ENCODE measurements at places on chromosomes 6 and 20.

DNA sequence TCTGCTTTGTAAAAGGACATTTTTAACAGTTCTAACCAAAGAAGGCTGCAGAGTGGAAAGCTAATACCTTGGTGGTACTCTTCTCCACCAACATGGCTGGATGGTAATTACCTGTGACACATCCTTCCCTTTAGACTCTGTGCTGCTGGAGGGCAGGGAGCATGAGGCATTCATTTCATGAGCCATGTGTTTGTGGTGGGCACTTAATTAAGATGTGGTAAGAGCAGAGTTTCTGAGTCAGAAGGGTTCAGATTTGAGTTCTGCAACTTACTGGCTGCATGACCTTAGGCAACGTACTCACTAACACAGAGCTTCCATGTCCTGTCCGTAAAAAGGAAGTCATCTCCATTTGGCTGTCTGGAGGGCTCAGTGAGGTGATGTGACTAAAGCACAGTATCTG is 9.1 kb upstream of the ZNF133 start:
- no peak for DNase-seq

DNA sequence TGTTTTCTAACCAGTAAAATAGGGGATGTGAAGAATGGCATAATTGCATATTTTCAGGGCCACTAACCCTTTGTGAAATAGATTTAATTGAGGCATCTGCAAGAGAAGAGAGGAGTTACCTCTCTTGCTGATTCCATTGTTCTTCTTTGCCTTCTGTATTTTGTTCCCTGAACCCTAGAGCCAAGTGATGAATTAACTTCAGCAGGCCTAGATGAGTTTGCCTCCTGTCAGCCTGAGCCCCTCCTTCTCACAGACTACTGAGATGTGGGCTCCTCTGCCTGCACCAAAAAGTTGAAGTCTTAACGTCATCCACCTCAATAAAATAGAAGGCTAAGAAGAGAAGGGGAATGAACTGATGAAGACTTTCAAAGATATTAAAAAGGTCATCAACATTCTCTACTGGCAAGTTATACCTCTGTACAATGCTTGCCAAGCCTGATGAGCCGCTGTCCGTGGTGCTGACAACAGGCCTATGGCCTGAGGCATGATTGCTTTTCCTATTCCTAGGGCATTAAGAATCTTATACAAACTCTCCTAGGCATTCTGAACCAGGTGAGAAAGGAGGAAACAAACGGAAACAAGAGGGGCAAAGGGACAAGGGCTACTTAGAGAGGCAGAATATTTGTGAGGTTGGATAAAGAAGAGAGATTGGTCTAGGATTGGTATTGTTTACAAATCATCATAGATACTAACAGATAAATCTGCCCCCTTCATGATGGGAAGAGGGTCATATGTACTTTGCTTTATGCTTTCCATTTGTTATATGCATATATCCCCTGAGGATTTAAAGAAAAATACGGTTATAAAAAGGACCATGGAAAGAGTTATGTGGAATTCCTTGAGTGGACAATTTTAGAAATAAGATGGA is 46.8 kb downstream of the CD24 start:
- DNase-seq: no peak

DNA sequence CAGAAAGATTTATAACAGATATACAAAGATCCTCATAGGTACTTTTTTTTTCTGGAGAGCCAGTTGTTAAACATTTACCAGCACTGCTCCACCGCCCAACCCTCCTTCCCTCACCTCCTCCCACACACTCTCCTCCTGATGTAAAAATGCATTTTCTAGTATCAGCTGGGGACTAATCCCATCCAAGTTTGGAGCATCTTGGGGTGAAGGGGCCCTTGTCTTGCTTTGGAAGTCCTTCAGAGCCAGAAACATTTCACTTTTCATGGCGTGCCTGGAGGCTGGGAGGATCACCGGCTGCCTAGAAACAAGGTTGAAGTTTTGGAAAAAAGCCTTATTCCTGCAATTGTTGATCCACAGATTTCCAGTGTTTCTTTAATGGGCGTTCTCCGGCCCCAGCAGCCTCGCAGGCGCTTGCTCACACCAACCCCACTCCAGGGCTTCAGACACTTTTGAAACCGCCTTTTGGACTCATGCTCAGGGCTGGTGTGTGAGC is 165.1 kb upstream of the AFDN start:
- no peak for DNase-seq

GRCh38 chr20:57383447-57384347 is 7.5 kb upstream of the RBM38 start:
- no peak for DNase-seq

- no peak for DNase-seq
Measured at GRCh38 chr20:46446851-46447250, 40.4 kb upstream of the ELMO2 start.

DNA sequence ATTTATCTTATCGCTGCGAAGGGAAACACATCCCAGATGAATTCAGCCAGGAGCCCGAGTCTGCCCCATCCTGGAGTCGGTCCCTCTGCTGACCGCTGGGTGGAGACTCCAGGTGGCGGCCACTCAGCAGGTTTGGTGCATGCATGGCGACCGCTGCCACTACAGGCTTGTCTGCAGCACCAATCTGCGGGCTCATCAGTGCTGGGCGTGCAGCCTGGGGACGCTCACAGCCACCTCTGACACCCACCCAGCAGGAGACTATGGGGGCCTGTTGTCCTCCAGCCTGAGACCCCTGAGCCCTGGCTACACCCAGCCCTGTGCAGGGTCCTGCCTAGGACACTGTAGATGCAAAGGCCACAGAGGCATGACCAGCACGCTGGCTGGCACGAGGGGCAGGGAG is 40.5 kb upstream of the GATA5 start:
- DNase-seq: no peak

- DNase-seq: no peak
Measured at GRCh38 chr6:139763468-139764210, 389.2 kb upstream of the CITED2 start.

Data from GM19239 (cell line).